Stimulated activated CD4-positive, alpha-beta T cell treated with anti-CD3 and anti-CD28 coated beads, Interleukin-1b, Interleukin-23, amount 100 ng/mL, for 1 hour (primary cell): ENCODE measurements at places on chromosomes 3 and 15.
A peak's percentile ranks its signal among the peaks of the same experiment; 100 is the strongest.

GRCh38 chr3:51389423-51390183 lies 1.5 kb upstream of the RBM15B start:
- DNase-seq: peak; percentile 29

DNA sequence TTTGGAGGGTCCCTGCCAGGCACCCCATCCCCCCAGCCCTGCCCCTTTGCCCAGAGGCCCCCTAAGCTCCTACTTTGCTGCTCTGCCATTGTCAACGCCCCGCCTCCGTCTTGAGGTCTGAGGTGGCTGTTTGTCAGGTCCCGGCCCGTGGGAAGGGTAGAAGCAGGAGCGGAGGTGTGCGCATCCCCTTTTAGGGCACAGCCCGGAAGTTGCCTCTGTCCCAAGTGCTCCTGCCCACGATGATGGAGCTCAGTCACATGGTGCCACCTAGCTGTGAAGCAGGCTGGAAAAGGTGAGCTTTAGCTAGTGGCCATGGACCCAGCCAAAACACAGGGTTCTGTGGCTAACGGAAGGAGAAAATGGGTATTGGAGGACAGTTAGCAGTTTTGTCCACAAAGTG lies 28.5 kb upstream of the LCTL start:
- no peak for DNase-seq

GRCh38 chr3:59334585-59334984 lies 284.8 kb upstream of the CFAP20DC start:
- DNase-seq: no peak

DNA sequence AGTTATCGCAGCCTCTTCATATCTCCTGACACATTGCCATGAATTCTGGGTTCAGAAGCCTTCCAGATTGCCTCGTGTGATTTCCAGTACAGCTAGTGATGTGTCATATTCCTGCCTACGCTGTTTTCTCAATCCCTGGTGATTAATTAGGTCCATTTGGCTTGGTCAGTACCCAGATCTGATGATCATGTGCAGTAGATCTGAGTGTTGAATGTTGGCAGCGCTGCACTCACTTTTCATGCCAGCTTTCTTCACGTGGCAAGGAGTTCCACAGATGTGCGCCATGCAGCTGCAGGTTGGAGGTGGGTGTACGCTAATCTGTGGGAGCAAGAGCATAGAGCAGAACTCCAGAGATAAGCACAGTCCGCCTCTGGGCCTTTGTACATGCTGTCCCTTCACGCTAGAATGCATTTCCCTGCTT lies 86.9 kb upstream of the COL6A5 start:
- no peak for DNase-seq

DNA sequence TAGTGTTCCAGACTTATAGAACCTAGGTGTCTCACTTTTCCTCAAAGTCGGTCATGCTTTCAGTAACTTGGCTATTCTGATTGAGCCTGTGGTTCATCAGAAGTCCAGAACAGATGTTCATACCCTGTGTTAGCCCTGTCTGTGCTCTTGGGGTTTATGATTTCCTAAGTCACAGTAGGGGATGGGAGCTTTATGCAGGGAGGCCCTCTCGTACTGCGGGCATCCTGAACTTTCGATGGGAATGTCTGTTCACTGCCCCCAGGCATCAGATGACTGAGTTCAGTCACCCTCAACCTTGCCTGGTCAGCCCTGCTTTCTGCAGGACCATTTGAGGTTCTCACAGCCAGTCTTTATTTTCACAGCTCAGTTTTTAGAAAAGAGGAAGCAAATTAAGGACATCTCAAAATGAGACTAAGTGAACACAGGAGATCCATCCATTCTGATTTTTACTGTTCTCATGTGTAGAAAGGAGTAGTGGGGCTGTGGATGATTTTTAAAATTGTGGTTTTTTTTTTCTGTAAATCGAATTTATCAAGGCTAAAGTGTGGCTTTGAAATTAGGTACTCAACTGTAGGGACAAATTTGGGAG lies 71.3 kb downstream of the CMTM8 start:
- DNase-seq: no peak

DNA sequence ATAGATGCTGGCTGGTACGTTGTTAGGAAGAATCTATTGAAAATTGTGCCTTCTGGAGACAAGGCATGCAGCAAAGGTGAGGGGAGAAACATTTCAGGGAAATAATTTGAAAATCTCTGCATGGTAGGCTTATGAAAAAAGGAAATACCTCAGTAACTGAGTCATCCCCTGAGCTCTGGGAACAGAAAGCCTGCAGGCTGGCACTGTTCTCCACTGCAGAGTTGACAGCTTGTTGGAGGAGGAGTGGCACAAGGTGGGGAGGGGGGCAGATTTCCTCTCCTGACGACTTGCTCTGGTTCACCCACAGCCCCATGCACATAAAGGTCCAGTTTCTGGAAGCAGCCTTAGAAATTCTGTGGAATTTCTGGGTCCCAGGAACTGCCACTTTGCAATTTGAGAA lies 179.4 kb downstream of the ABHD5 start:
- no peak for DNase-seq
